ENCODE measurements at places on chromosomes 2 and 18.

GRCh38 chr2:44351088-44351487 is 10.2 kb downstream of the PREPL start:
- DNase-seq, result no peak

- DNase-seq, result no peak
These were observed 209.8 kb downstream of the MGAT5 start for GRCh38 chr2:134463699-134464022.

DNA sequence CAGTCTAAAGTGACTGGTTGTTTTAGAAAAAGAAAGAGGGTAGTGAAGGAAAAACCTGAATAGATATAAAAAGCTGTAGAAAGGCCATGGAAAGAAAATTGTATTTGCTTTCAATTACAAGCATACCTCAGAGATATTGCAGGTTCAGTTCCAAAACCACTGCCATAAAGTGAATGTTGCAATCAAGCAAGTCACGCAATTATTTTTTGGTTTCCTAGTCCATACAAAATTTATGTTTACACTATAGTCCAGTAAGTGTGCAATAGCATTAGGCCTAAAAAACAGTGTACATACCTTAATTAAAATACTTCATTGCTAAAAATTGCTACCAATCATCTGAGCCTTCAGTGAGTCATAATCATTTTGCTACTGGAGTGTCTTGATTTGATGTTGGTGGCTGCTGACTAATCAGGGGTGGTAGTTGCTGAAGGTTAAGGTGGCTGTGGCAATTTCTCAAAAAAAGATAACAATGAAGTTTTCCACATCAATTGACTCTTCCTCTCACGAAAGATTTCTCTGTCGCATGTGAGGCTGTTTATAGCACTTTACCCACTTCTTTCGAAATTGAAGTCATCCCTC is 2003.8 kb upstream of the PIK3C3 start:
- no peak for DNase-seq

- DNase-seq, result no peak
These were observed 462.4 kb upstream of the ACVR2A start for GRCh38 chr2:147382322-147382948.

DNA sequence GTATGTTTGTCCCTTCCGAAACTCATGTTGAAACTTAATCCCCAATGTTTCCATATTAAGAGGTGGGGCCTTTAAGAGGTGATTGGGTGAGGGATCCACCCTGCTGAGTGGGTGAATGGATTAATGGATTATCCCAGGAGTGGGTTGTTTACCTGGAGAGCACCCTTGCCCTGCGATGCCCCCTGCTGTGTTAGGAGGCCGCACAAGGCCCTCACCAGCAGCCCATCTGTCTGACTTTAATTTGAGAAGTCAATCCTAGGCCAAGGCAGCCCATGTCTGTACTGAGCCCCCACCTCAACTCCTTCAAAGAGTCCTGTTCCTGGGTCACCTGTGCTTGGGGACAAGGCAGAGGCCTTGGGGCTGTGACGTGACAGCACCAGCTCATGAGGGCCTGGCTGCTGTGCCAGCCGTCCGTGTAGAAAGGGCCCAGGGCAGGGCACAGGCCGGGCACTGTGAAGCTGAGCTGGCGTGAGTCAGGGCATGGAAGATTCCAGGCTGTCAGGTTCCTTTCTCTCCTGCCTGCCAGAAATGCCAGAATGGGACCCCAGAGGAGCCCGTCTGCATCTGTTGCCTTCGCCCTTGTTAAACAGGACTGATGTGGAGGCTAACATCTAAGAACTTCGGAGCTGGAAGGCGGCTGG is 21.3 kb upstream of the TAF1B start:
- DNase-seq, result no peak

DNA sequence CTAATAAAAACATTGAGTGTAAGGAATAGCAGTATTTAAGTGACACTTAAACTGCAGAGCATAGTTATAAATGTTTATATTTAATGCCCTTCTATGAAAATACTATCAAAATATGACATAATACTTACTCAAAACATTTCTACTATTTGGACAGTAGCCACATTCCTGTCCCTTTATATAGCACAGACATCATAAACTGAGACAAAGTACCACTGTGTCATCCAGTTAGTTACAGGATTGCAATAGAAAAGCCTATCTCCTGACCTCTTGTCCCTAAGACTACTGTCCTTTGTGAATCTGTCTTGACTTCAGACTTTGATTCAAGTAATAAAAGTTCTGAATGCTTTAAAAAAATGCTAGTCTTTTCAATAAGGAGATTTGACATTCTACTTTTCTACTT is 1528.5 kb upstream of the NXPH2 start:
- no peak for DNase-seq

DNA sequence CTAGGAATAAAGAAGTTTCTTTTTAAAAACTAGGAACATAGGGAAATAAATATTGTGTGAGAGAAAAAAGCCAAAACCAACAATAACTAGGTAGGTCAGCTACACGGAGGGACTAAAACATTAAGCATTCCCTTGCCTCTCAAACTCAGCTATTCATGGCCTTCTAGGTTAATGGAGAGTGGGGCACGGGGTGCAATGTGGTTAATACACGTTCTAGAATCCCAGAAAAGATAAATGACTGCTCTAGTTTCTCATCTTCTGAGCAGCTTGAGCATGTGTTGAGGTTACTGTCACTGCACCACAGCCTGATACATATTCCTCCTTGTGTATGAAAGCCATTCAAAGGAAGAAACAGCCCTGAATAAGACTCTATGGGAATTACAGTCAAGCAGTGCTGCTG is 31.4 kb downstream of the SLC8A1 start:
- no peak for DNase-seq

DNA sequence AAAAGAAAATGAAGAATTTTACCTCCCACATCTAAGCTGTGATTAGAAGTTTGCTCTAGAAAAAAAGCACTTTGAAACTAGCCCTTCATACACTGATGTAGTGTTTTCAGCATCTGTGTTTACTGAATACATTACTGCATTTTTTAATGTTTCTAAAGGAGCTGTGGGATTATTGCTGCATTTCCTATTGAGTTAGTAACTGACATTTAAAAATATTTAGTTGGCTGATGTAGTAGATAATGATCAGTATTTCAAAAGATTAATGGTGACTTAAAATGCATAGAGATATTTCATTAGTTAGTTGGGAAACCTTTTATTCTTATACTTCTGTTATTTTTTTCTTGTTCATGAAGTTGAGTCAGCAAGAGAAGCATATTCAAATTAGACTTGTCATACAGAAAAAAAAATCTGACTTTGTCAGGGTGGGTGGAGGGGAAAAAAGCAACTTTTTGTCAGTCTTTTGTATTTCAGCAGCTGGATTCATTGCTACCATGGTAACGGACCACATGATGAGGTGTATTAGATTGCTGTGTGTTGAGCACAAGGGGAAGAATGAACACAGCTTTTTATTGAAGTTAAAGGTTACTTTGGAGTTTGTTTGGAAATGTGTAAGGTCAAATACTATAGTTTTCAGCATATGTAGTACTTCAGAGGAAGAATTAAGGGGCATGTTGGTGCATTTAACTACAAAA is at the start of gene DTNA:
Gene DTNA (plus strand): TSS at position 549 of the 692 bp plus-strand sequence. CDS start 45,679 bp downstream, outside the sequence.
- DNase-seq, result no peak

DNA sequence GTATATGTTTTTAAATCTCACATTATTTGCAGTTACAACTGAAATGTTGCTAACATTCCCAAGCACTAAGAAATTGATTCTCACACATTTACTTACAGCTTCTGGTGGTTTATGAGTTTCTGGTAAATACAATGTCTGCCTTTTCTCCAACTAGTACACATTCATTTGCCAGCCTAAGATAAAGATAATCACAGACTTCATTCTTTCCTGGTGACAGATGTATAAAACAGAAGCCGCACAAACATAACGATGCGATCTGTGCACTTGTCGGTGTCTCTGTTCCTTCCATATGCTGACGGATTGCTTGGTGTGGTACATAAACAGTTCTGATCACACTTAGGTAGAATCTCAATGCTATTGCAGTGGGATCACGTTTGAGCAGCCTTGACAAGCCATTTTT is 100.4 kb upstream of the DDX18 start:
- DNase-seq, result no peak

Data from stimulated activated CD8-positive, alpha-beta memory T cell treated with anti-CD3 and anti-CD28 coated beads, Interleukin-2, amount 100 ng/mL, for 1 hour (primary cell).